HL-60 (cell line): ENCODE measurements at places on chromosomes 1 and 21.

DNA sequence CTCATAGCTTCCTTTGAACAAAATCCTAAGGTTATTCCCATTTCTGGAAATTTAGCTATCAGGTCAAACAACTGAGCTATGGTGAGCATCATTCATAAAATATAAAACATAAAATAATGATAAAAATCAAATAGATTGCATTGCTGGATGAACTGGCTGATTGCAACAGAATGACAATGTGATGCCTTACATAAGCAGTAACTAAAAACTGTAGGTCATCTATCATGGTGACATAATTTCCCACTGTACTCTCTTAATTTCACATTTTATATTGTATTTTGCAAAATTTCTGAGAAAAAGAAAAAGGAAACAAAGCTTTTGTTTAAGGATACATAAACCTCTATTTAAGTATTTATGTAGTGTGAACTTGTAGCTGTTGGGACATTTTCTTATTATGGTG lies 4.6 kb downstream of the PTGER3 start:
- no peak for DNase-seq

GRCh38 chr1:224502459-224503160 lies 68.0 kb upstream of the WDR26 start:
- DNase-seq, result peak; percentile 70

DNA sequence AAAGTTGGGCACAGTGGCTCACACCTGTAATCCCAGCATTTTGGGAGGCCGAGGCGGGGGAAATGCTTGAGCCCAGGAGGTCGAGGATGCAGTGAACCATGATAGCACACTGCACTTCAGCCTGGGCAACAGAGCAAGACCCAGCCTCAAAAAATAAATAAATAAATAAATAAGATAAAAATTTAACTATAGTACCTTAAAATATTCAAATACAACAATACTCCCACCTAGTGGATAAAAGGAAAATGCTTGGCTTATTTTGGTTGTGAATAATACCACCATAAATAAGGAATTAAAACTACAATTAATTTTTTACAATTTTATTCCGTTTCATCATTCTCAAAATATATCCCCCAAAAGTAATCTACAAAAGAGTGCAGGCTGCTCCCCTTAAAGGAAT lies 8.1 kb downstream of the PSMG1 start:
- DNase-seq, result no peak

- no peak for DNase-seq
Measured at GRCh38 chr1:87530042-87530807, 201.5 kb downstream of the LMO4 start.

- no peak for DNase-seq
Measured at GRCh38 chr1:22772014-22772413, 61.4 kb downstream of the EPHB2 start.

DNA sequence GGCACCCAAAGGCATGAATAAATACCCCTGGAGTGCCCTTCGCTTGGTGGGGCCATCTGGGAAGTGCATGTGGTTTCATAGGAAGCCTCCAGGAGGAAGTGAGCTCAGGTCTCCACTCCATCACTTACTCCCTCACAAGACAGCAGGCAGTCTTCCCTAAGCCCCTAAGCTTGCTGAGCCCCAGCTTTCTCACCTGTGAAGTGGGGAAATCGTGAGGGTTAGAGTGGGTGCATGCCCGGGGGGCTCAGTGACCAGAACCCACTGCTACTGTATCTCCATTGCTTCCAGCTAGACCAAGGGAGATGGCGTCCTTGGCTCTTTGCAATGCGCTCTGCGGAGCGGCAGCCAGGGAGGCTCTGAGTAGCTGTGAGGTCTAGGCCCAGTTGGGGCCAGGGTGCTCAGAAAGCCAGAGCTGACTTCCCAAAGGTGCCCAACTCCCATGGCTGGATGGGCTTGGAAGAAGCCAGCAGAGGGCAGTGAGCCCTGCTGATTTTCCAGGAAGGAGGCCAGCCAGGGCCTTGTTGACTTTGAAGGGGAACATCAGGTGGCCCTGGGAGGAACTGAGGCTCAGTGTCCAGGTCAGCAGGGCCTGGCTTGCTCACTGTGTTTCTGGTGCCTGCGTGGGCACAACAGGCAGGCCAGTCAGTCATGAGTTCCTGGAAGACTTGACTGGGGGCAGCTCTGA lies 27.3 kb downstream of the CDCP2 start:
- DNase-seq, result no peak

GRCh38 chr1:245401881-245402587 lies 247.2 kb downstream of the KIF26B start:
- no peak for DNase-seq

- no peak for DNase-seq
Measured at GRCh38 chr1:19013826-19014548, 57.5 kb upstream of the IFFO2 start.

DNA sequence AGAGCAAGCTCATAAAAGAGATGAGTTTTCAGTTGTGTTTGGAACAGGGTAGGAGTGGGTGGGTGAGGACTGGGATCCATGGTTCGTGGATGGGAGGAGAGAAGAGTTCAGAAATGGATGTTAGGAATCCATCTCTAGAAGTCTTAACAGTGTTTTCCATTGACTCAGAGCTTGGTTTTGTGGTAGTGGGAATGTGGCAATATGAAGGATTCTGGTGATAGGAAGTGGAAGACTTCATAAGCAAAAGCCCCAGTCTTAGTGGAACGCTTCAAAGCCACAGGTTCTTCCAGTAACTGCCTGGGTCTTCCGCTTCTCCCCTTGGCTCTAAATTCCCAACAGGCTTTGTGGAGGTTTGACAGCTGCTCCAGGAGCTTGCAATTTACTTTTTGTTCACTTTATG lies 167.9 kb downstream of the KCNJ6 start:
- DNase-seq, result no peak

- no peak for DNase-seq
Measured at GRCh38 chr1:32898958-32899357, 2.2 kb downstream of the TMEM54 start.

GRCh38 chr1:45585110-45585426 lies 1.2 kb downstream of the NASP start:
- DNase-seq, result no peak

GRCh38 chr21:33712022-33712803 lies 69.9 kb downstream of the ITSN1 start:
- no peak for DNase-seq
